Testis (tissue), 5 donors: ENCODE measurements at places on chromosomes 13 and 19. TPM values are rescaled to one million over a fixed set of nuclear protein-coding genes. Genes with fewer than 3 reads are reported as not detected.

DNA sequence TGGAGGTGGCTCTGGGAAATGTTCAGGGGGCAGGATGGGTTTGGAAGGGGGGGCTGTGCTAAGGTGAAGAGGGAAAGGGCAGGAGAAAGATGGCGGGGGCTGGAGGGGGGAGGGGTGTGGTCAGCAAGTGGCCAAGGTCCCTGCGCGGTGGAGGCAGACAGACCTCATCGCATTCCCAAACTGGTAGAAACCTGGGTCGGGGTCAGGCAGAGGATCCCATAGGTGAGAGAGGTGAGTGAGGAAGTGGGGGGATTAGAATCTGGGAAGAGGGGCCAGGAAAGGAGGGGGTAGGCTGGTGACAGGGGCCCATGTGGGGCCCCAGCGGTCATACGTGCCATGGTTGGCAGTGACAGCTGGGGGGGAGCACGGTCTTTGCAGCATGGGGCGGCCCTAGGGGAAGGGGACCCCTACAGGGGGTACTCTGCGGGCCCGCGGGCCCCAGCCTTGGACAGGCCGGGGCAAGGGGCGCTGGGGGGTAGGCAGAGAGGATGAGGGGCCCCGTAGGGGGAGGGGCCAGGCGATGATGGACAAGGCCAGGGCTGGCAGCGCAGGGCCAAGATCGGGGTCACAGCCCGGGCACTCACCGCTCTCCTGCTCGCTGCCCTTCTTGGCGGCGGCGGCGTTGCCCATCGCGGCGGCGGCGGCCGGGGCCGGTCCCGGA is 514 bp downstream of the PRKACA start:
- peak overlapping the region; percentile 77 for H3K4me3 ChIP-seq
- peak overlapping the region; percentile 90 for H3K27ac ChIP-seq
- H3K4me1 ChIP-seq, result peaks cover 64% of the 10 kb centered on the region
- peak; percentile 65 for DNase-seq

The SLAIN1 gene
- total RNA-seq, result 114 TPM

- no peaks in the 10 kb centered on the region for H3K36me3 ChIP-seq
- H3K27ac ChIP-seq, result no peak overlapping the region
- no peak overlapping the region for H3K4me3 ChIP-seq
- H3K27me3 ChIP-seq, result no peaks in the 10 kb centered on the region
- DNase-seq, result no peak
- H3K4me1 ChIP-seq, result peaks cover 20% of the 10 kb centered on the region
Observed at GRCh38 chr13:44146138-44146537, 227.5 kb upstream of the SERP2 start.

- DNase-seq, result no peak
- no peaks in the 10 kb centered on the region for H3K4me1 ChIP-seq
- no peak overlapping the region for H3K4me3 ChIP-seq
Observed at GRCh38 chr13:110319397-110319773, 12.3 kb downstream of the COL4A2 start.

The PTGIR gene
- 0.87 TPM for total RNA-seq

DNA sequence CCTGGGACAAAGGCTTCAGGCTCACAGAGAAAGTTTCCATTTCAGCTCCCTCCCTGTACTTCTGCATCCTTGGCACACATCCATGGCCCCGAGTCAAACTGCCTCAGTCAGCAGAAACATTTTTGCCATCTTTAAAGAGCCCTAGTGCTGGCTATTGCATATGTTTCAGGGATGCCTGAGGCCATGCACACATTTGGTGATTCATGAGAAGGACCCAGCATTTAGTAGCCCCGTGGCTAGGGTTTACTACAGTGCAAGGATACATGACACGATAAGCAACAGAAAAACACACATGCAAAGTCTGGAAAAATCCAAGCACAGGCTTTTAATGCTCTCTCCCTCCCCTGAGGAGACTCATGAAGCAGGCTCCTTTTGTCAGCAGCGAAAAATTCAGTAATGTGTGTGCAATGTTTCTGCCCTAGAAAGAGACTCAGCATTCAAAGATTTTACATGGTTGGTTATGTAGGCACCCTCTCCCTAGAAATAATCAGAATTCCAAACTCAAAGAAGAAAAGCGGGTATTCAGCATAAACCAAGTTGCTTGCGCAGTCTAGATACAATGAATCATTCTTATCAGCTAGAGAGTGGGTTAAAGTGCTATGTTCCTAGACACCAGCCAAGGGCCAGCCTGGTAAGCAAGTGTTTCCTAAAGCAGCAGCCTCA is 17.6 kb downstream of the ACOD1 start:
- H3K4me1 ChIP-seq, result peaks cover 20% of the 10 kb centered on the region
- no peaks in the 10 kb centered on the region for H3K27me3 ChIP-seq
- H3K27ac ChIP-seq, result peak overlapping the region; percentile 48
- peak; percentile 87 for DNase-seq
- H3K36me3 ChIP-seq, result no peaks in the 10 kb centered on the region
- no peak overlapping the region for H3K4me3 ChIP-seq

The KIR3DL2 gene
- not detected for total RNA-seq

The IL11 gene
- 2.1 TPM for total RNA-seq

DNA sequence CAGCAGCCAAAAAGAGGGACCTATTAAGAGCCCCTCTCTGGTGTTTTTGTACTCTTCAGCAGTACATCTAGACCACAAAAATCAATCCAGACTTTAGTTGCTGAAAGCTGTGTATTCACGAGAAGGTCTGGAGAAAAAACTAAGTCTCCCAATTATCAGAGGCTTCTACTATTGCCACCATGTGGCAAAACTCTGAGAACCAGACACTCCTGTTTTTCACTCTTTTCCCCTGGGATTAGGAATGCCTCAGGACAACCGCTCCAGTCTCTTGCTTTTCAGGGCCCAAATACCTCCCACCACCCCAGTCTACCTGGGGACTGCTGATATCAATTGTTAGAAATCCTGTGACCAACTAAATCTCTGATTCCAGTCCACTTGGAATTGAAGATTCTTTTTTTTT is 30.1 kb upstream of the OBI1 start:
- no peaks in the 10 kb centered on the region for H3K36me3 ChIP-seq
- H3K4me3 ChIP-seq, result no peak overlapping the region
- no peaks in the 10 kb centered on the region for H3K4me1 ChIP-seq

- no peaks in the 10 kb centered on the region for H3K36me3 ChIP-seq
- no peak for DNase-seq
- H3K4me3 ChIP-seq, result no peak overlapping the region
- H3K4me1 ChIP-seq, result no peaks in the 10 kb centered on the region
- H3K27ac ChIP-seq, result no peak overlapping the region
Observed at GRCh38 chr13:84137292-84137691, 255.0 kb upstream of the SLITRK1 start.

DNA sequence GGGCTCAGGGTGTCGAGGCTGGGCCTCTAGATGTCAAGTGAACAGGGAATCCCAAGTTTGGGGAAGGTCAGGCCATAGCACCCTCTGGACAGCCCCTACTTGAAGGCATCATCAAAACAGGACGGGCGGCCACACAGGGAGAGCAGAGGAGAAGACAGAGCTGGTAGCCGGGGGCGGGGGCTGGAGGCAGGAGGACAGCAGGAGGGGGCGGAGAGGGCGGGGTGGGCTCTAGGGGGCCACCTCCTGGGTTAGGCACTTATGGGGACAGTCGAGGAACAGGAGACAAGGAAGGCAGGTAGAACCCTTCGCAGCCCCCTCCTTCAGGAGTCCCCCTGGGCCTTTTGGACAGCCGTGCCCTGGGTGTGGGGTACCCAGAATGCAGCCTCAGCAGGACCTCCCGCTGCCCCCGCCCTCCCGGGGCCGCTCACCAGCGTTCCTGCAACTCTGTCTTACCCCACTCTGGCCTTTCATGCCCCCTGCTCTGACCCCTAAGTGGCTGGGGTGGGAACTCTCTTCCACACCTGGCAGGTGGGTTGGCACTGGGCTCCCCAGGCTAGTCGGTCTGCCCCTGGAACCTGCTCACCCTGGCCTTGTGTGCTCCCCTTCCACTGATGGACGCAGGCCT is 5.8 kb downstream of the SSBP4 start:
- no peak overlapping the region for H3K27ac ChIP-seq
- DNase-seq, result no peak
- H3K4me1 ChIP-seq, result peaks cover 72% of the 10 kb centered on the region
- H3K27me3 ChIP-seq, result no peaks in the 10 kb centered on the region

GRCh38 chr19:31890230-31890629 is 455.2 kb upstream of the ZNF507 start:
- no peak overlapping the region for H3K4me3 ChIP-seq
- peak overlapping the region; percentile 57 for H3K27ac ChIP-seq
- no peaks in the 10 kb centered on the region for H3K27me3 ChIP-seq
- H3K4me1 ChIP-seq, result peaks cover 41% of the 10 kb centered on the region
- no peaks in the 10 kb centered on the region for H3K36me3 ChIP-seq

The TMEM59L gene
- total RNA-seq, result 4.3 TPM

GRCh38 chr13:51618626-51619025 is 34.4 kb downstream of the WDFY2 start:
- no peaks in the 10 kb centered on the region for H3K36me3 ChIP-seq
- no peak overlapping the region for H3K4me3 ChIP-seq
- H3K27me3 ChIP-seq, result no peaks in the 10 kb centered on the region
- H3K4me1 ChIP-seq, result peaks cover 58% of the 10 kb centered on the region

The PRR22 gene
- total RNA-seq, result 35.0 TPM

The SAFB2 gene
- total RNA-seq, result 209 TPM

The ISOC2 gene
- 98.5 TPM for total RNA-seq

DNA sequence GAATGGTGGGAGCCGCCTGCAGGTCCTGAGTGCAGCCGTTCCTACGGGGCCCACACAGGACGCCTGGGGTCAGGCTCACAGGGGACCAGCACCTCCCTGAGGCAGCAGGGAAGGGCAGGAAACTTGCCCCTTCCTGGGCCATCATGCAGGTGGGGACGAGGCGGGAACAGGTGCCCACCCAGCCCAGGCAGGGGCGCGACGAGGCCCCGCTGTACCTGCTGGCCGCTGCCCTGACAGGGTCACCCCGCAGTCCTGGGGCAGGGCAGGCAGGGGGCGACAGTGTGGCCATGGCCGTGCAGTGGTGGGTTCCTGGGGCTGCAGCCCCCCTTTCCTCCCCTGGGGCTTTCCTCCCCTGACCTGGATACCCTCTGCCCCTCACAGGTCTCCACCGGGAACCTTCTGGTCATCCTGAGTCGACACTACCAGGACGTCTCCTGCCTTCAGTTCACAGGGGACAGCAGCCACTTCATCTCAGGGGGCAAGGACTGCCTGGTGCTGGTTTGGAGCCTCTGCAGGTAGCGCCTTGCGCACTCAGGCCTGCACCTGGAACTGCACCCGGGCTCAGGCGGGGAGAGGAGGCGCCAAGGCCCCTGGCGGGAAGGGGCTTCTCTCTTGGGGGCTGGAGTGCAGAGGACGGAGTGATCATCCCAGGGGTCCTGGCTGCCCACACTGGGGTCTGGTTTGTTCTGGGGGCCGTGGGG is 5.4 kb downstream of the WDR18 start:
- no peak for DNase-seq
- H3K4me3 ChIP-seq, result no peak overlapping the region
- H3K27ac ChIP-seq, result no peak overlapping the region

The TMEM259 gene
- 405 TPM for total RNA-seq

GRCh38 chr19:17766543-17767131 is 15.4 kb downstream of the FCHO1 start:
- DNase-seq, result peak; percentile 94
- H3K27me3 ChIP-seq, result no peaks in the 10 kb centered on the region
- no peak overlapping the region for H3K27ac ChIP-seq
- H3K4me1 ChIP-seq, result peaks cover 7% of the 10 kb centered on the region

DNA sequence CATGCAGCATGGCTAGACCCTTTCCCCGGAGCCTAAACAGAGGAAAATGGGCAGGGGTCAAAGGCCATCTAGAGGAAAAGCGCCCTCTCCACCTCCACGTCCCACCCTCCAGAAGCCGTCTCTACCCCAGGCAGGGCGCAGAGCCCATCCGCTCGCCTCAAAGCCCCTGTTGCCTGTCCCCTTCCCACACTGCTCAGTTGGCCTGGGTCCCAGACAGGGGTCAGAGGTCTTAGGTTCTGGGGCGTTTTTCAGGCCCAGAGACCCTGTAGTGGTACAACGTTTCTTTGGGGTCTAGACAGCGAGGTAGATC is 285 bp downstream of the TMEM143 start:
- peaks cover 11% of the 10 kb centered on the region for H3K4me1 ChIP-seq
- no peaks in the 10 kb centered on the region for H3K27me3 ChIP-seq
- DNase-seq, result no peak
- no peaks in the 10 kb centered on the region for H3K36me3 ChIP-seq
- H3K4me3 ChIP-seq, result peak overlapping the region; percentile 74

DNA sequence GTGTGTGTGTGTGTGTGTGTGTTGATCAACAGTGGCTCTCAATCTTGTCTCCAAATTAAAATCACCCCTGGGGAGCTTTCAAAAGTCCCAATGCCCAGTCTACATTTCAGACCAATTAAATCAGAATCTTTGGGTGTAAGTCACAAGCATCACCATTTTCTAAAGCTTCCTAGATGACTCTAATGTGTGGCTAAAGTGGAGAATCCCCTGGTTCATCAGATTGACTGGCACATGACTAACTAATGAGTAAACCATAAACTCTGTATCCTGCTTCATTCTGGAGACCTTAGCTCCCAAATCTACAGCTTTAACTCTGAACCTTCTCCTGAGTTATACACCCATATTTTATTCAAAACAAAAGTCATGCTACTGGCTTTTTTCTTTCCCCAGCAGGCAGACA is 131.3 kb downstream of the SUCLA2 start:
- no peaks in the 10 kb centered on the region for H3K36me3 ChIP-seq
- no peaks in the 10 kb centered on the region for H3K4me1 ChIP-seq
- no peak overlapping the region for H3K4me3 ChIP-seq

- no peaks in the 10 kb centered on the region for H3K36me3 ChIP-seq
- H3K4me3 ChIP-seq, result no peak within 1 kb of the TSS
- no peak for DNase-seq
- no peaks in the 10 kb centered on the region for H3K4me1 ChIP-seq
Observed at GRCh38 chr19:5839065-5840017, at the start of gene FUT6. TSS of gene FUT6 (minus strand) at chr19:5839702. CDS start at chr19:5832567, 7,135 bp downstream.

GRCh38 chr13:63542770-63543169 is 2127.1 kb upstream of the PCDH20 start:
- no peak overlapping the region for H3K27ac ChIP-seq
- H3K36me3 ChIP-seq, result no peaks in the 10 kb centered on the region
- H3K4me1 ChIP-seq, result no peaks in the 10 kb centered on the region
- no peaks in the 10 kb centered on the region for H3K27me3 ChIP-seq
- no peak for DNase-seq

DNA sequence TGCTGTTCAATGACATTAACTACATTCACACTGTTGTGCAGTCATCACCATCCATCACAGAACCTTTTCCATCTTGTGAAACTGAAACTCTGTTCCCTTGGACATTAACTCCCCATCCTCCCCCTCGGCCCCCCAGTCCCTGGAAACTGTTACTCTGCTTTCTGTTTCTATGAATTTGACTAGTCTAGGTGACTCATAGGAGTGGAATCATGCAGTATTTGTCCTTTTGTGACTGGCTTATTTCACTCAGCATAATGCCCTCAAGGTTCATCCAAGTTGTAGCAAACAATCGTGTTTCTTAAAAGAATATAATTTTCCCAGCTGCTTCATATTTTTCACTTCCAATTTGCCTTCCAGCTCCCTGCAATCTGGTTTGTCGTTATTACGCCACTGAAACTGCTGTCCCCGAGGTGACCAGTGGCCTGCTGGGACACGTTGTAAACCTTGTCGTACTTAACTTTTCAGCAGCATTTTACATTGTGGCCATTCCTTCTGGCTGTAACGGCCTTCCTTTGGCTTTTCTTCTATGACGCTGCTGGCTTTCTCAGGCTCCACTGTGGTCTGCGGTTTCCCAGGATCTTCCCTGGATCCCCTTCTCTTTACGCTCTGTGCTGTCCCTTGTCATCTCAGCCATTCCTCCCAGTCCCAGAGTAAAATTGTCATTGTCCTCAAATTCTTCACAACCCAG is 74.0 kb downstream of the DHRS12 start:
- H3K4me3 ChIP-seq, result no peak overlapping the region
- no peak for DNase-seq
- no peak overlapping the region for H3K27ac ChIP-seq

The MADCAM1 gene
- total RNA-seq, result 2.3 TPM
